GM13976 (cell line): ENCODE measurements at places on chromosomes 2 and 18.

DNA sequence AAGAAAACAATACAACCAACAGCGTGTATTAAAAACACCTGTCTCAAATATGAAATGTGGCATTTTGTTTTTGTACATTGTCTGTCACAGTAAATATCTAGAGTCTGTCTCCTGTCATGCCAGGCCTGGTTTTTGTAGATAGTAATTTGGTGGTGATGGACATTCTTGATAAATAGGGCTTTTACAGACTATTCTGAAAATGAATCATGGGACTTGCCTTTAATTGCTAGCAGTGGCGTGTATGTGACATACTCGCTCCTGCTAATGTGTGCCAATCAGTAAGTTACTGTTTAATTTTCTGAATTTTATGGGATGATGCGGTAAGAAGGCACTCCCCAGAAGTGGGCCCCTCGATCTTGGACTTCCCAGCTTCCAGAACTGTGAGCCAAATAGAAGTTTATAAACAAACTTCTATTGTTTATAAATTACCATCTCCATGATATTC is 83.7 kb downstream of the TANC1 start:
- DNase-seq = no peak

DNA sequence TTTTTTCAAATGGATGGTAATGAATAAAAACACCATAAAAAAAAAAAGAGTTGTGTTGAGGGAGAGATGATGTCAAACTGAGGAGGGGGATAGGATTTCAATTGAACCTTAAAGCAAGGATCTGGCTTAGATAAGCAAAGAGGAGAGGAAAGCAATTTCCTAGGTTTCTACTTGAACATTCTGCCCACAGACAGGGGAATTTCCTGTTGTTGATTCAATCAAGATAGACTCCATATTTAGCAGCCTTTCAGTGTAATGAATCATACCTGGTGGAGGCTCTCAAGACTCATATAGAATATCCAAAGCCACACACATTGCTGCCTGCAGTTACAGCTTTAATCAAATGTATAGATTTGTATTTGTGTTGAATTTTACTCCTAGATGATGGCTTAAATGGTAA is 294.4 kb upstream of the PIK3C3 start:
- DNase-seq = no peak

DNA sequence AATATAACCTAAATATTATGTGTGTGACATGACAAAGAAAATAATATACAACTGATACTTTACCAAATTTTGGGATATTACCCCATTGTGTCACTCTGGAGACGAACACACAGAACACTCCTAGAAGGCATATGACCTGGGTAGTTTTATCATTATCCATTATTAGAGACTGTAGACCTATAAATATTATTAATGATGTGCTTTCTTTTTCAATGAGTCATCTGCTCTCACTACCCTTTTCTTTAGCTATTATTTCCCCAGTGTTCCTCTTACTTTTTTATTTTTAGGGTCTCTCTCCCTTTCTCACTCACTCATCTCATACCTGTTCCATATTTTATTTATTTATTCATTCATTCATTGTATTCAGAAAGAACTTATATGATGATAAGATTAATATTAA is 143.3 kb upstream of the ITGA4 start:
- DNase-seq = no peak

GRCh38 chr18:55048892-55049291 is 89.6 kb upstream of the CCDC68 start:
- DNase-seq = no peak

- no peak for DNase-seq
Measured at GRCh38 chr2:10712185-10712809, 9.1 kb upstream of the ATP6V1C2 start.

GRCh38 chr2:45712570-45712969 is 61.1 kb downstream of the PRKCE start:
- no peak for DNase-seq

GRCh38 chr18:36643061-36643460 is 185.7 kb downstream of the TPGS2 start:
- no peak for DNase-seq

GRCh38 chr18:2515171-2515787 is 56.0 kb downstream of the METTL4 start:
- DNase-seq = no peak

- no peak for DNase-seq
Measured at GRCh38 chr18:31587529-31587928, 4.1 kb upstream of the TTR start.

GRCh38 chr2:165804719-165805118 is 10.7 kb upstream of the GALNT3 start:
- no peak for DNase-seq

DNA sequence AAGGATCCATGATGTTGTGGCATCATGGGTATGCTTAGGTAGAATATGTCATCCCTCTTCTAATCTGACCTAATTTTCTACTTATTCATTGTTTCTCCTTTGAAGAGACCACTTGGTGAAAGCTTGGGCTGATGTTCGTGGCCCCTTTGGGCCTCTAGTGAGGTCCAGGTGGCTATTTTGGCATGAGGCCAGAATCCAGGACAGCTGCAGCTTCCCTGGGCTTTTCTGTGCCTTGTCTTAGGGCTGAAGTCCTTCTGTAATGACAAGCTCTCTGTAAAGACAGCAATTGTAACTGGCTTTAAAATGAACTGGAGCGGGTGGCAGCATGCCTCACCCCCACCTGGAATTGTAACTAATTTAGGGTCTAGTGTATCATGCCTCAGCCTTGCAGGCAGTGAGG is 15.6 kb upstream of the MC2R start:
- DNase-seq = no peak

GRCh38 chr2:236628981-236629605 is 59.5 kb downstream of the ACKR3 start:
- DNase-seq = no peak

GRCh38 chr2:1259746-1260145 is 153.5 kb upstream of the TPO start:
- no peak for DNase-seq

- DNase-seq = no peak
Measured at GRCh38 chr2:133247631-133248030, 320.6 kb downstream of the NCKAP5 start.

DNA sequence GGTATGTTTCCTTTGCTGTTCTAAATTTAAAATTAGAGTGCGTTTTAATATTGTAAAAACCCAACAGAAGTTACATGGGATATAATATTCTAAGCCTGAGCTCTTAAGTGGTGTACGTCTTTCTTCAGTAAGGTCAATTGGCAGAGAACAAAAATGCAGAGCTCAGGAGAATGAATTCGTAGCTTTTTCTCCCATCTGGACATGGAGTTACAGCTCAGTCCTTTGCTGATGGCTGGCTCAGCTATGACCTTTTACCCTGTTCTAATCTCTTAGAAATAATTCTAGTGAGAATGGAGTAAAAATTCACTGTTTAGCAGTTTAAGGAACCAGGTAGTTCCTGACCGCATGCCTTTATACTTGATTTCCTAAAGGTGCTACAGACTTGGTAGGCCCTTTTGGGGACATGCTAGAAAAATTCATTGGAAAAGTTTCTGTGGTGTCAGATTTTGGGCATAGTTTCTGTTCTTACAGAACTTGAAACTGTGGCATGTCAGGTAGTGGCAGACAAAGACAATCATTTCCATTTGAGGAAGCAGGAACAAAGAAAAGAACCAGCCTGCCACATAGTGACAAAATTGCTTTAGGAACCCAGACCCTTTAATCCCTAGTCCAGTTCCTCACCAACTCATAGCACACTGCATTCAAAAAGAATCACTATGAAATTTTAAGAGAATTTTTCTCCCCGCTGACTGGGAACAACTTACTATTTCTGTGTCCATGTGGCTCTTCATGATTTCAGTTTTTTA is 566.8 kb upstream of the ZNF804A start:
- DNase-seq = no peak

DNA sequence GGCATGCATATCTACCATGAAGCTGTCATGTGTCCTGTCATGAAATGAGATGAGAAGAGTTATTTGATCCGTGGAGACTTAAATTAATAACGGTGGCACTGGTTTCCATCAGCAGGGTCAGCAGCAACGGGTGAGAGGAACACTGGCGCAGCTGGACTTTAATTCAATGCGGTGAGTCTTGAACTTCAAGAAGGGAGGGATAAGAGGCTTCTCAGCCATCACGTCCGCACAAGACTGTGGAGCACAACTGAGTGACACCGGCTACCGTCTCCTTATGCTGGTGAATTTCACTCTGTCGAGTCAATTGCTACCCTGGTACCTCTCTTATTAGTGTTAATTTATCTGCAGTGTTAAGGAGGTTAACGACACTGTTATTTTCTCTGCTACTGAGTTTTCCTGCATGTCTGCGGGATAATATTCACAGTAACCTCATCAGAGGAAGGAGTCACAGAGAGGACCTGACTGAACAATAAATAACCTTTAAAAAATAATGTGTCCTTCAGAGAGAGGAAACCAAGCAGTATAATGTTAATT is 236.8 kb downstream of the EPHA4 start:
- DNase-seq = no peak

GRCh38 chr2:85813211-85813981 is 59.6 kb downstream of the ATOH8 start:
- no peak for DNase-seq

GRCh38 chr2:89850481-89850880 is 1159.0 kb downstream of the RPIA start:
- DNase-seq = peak; percentile 1

- DNase-seq = no peak
Measured at GRCh38 chr2:8412586-8412985, 269.3 kb upstream of the ID2 start.

DNA sequence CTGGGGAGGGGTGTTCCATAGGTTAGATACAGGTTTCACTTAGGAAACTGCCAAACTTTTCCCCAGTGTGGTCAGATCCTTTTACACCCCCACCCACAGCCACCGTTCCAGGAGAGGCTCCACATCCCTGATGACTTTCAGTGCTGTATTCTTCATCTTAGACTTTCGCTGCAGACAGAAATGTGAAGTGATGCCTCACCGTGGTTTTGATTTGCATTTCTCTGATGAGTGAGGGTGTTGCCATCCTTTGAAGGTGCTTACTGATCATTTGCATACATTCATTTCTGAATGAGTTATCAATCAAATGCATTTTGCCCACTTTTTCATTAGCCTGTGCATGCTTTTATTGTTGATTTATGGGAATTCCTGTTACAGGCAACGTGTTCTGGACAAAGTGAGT is 14.9 kb downstream of the COPS9 start:
- peak; percentile 17 for DNase-seq

- DNase-seq = no peak
Measured at GRCh38 chr2:72140621-72140960, 7.1 kb downstream of the CYP26B1 start.

GRCh38 chr2:241804326-241805229 is 4.4 kb upstream of the NEU4 start:
- DNase-seq = peak; percentile 62

DNA sequence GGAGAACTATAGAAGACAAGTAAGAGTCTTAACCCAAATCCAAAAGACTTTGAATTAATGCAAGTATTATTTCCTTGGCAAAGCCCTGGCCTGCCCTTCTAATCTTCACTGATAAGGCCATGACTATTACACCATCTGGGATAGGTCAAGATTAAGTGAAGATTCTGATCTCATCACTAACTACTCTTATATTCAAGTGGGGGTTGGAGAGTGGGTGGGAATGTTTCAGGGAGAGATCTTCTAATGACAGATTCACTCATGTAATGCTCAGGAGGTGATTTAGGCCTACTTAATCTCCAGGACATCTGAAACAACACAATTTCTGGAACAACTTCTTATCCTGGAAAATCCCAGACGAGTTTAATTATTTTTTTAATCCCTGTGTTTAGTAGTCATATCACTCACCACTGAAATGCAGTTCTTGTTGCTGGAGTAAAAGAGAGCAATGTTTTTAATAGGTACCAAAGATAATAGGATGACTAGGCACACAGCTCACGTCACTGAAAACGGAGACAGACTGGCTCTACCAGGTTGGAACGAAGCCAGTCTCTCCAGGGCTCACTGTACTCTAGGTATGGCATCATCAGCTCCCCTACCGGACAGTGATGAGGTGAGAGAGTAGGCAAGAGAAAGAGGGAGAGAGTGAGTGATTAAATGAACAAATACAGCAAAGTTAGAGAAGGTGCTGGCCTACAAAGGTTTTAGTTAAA is 133.1 kb downstream of the NCKAP5 start:
- no peak for DNase-seq

DNA sequence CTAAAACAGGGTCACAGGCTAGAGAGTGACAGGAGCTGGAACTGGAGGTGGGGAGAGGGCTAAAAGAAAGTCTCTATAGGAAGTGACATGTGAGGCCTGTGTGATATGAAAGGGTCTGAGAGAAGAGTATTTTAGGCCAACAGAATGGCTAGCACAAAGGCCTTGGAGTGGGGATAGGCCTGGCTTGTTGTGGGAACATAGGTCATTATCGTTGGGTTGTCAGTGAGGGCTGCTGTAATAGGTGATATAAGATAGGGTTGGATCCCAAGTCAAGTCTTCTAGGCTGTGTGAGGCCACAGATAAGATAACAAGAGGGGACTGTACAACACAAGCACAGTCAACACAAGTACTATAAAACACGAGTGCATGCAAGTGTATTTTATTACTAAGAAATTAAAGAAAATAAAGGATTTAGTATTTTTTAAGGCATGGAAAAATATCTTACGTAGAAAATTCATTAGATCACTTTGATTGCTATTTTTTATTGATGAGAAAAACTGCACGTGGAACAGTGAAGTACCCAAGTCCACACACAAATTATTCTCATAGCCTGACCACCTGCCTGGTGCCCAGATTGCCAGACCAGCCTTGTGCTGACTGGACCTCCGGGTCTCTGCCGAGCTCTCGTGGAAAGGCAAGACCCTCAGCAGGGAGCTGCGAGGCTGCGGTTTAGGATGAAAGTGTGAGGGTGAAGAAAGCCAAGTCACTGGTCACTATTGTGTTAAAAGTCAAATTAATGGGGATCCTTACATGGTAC is 14.1 kb downstream of the LTBP1 start:
- DNase-seq = no peak

DNA sequence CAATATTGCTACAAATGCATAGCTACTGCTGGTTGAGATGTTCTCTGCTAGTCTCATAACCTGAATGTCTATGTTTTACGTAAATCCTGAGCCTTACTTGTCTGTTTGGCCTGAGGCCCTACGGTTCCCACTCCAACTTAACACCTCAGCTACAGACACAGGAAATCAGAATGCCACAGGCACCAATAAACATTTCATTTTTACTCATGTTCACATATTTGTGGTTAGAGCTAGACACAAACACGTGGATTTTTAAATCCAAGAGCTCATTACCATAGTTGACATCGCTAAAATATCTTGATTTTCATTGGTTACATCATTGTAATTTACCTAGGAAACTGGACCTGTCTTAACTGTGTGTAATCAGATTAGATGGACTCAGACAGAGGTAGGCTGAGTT is 263.8 kb upstream of the CDH19 start:
- DNase-seq = no peak

DNA sequence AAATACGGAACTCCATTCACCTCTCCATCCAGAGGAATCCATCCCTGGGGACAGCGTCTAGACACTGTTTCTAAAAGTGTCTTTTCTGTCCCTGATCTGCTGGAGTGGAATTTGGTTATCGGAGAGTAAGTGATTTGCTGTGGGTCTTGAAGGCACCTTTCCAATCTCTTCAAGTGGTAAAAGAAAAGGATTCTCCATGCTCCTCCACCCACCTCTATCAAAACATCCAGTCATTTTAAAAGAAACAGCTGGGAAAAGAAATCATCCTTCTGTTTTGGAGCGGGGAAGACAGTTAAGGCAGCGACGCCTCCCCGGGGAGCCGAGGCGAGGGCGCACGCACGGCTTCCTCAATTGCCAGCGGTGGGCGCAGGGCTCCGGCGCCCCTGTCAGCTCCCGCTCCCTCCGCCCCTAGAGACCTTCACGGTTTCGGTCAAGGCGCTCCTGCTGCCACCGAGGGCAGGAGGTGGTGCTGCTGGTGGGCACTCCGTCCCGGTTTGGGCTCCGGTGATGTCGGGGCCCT is 547 bp downstream of the SLC35F5 start:
- no peak for DNase-seq
